ENCODE measurements at places on chromosomes 4 and X.

GRCh38 chr4:177371461-177371860 lies 61.8 kb downstream of the NEIL3 start:
- no peak for DNase-seq

- no peak for DNase-seq
These were observed 225.8 kb upstream of the SPRY1 start for GRCh38 chr4:123170843-123171242.

DNA sequence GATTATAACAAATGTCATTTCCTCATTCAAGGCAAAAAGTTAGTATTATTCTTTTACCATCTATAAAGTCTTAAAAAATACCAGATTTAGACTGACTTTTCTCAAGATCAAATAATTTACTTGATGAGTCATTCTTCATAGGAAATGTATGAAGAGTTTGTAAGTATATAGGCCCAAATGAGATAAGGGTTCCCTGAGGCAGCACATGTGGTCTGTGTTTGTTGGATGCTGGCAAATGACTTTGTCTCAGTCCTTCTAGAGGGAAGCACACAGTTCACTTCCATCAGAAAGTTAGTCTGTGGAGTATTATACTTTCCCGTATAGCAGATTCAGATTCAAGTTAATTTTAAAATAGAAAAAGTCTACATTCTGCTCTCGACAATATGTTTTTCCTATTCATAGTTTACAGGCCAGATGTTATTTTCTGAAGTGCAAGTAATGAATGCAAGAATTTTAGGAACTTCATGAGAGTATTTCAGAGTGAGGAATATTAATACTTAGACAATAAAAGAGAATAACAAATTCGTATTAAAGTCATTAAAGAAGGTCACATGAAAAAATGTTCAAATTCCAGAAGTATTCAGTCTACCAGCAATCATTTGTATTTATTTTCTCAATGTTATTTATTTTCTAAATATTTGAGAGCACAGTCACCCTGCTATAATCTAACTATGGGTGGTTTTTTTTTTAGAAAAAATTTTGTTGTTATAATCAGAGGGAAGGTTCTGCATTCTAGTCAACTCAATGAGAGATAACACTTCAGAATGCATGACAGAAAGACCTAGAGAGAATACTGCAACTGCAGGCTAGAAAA lies 601.8 kb upstream of the ZFP42 start:
- no peak for DNase-seq

- DNase-seq, result no peak
These were observed 42.4 kb downstream of the ATOH1 start for GRCh38 chr4:93870876-93871458.

DNA sequence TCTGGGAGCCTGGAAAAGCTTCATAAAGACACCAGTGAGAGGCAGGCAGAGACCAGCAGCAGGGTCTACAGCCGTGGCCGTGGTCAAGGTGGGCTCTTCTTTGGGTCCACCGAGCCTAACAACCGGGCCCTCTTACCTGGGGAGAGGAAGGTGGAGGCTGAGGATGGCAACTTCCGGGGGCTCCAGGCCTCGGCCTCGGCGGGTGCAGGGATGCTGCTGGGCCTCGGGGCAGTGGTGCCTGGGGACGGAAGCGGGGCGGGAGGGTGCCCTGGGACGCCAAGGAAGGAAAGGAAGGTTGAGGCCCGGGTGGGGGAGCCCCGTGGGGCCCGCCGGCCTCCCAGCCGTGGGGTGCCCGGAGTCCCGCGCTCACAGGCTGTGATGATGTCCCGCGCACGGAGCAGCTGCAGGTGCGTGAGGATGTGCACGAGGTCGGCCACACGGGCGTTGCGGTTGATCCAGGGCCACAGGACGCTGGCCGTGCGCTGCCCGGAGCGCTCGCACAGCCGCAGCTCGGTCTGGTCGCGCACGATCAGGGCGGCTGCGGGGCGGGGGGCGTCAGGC lies 561 bp downstream of the IRAK1 start:
- no peak for DNase-seq

- no peak for DNase-seq
These were observed 96.8 kb downstream of the NSUN7 start for GRCh38 chr4:40846532-40846931.

GRCh38 chr4:6502147-6502546 lies 29.7 kb upstream of the PPP2R2C start:
- DNase-seq, result no peak

DNA sequence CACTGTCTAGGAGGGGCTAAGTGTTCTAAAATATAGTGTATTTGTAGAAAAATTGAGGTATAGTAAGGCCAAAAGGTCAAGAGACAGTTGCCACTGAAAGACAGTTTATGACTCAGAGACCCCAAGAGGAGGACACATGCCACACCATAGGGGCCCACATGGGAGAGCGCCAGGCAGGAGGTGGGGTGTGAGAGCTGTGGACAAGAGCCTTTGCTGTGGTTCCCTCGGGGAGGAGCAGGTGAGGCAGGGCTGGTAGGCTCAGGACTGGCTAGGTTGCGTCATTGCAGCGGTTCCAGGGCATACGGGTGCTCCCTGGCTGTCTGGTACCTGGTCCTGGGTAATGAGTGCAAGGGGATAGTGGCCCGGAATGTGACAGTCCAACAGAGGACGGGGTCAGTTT lies 37.6 kb downstream of the CCNQ start:
- DNase-seq, result no peak

- DNase-seq, result no peak
These were observed 24.4 kb upstream of the FAM47B start for GRCh38 chrX:34918091-34918736.

- DNase-seq, result no peak
These were observed 81.5 kb upstream of the F9 start for GRCh38 chrX:139448996-139449395.

DNA sequence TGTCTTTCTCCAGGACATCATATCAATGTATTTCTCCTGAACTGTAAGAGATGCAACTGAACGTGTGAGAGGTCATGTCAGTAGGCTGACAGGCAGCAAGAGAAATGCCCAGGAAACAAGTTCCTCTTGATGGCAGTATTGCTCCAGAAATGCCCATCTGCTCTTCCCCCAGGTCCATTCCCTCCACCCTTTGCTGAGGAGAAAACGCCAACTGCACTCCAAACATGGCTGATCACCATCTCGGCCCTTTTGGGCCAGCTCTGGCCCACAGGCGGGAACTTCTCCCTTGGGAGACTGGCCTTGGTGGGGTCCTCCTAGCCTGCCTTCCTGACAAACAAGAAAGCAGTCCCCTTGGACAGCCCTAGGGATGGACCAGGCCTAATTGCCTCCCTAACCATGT lies 276.5 kb upstream of the AGTR2 start:
- DNase-seq, result peak; percentile 92

DNA sequence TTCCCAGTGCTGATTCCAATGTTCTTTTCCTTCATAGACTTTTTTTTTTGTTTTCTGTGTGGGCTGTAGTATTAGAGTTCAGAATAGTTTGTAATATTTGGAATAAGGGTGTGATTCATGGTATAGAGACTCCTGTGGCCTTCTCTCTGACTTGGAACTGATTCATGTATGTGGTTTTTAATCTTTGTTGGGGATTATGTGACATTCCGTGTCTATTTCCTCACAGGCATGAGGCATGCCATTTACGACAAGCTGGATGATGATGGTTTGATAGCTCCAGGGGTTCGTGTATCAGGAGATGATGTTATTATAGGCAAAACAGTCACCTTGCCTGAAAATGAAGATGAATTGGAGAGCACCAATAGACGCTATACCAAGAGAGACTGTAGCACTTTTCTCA lies 44.4 kb downstream of the POLR2B start:
- no peak for DNase-seq

- no peak for DNase-seq
These were observed 23.4 kb downstream of the OTUD4 start for GRCh38 chr4:145156986-145157385.

DNA sequence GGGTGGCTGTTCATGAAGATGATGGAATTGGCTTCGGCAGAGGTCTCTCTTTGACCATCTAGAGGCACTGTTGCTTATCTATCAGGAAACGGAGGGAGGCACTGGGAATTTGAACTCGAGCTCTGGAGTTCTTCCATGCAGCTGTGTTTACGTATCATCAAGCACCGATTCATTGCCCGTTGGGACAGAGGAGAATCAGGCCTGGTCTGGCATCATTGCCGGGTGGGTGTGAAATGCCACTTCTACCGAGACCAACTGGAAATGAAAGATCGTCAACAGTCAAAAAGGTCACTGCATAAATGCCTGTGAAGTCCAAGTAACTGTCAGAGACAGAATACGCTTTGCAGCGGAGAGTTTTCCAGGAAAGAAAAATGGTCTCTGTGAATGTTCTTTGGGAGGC lies 166.9 kb downstream of the ASMT start:
- no peak for DNase-seq

DNA sequence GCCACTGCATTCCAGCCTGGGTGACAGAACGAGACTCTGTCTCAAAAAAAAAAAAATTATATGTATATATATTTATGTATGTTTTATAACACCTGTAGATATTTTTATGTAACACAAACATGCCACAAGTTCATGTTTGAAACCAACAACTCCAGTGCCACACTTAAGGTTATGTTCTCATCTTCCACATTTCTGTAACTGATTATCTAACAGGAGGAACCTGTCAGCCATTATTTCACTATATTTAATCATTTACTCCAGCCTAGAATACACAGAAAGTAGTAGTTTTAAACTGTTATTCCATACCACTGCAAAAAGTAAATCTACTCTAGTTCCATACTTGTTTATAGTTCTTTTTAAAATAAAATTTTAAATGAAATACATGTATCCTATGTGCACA lies 32.3 kb downstream of the MCUB start:
- DNase-seq, result no peak

- DNase-seq, result no peak
These were observed 5.3 kb upstream of the CFP start for GRCh38 chrX:47634871-47635575.

DNA sequence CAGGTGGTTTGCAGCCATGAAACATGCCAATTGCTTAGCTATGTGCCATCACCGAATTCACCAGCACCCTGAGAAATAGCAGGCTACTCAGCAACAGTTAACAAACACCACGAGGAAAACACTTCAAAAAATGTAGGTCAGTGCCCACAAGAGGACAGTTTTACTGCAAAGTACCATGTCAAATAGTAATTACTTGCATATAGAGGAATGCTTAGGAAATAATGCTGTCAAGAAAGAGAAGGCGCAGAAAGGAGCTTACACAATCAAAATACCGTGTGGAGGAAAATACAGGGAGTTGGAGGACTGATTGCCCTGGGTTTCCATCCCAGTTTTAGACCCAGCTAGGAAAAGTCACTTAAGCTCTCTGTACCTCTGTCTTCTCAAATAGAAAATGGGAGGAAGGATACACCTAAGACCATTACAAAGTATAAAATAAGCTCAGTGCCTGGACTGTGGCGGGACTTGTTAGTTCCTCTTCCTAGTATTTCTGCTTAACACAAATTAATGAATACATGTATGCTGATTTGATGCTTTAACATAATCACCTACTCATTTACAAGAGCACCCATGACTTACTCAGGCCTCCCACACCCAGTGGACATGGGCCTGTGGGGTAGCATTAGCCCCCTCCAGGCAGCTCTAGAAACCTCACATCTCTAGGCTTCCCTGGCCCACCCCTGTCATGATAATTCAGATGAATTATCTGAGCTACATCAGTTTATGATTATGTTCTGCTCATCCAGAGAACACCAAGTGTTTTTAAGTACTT lies 44.5 kb upstream of the IL21 start:
- no peak for DNase-seq

DNA sequence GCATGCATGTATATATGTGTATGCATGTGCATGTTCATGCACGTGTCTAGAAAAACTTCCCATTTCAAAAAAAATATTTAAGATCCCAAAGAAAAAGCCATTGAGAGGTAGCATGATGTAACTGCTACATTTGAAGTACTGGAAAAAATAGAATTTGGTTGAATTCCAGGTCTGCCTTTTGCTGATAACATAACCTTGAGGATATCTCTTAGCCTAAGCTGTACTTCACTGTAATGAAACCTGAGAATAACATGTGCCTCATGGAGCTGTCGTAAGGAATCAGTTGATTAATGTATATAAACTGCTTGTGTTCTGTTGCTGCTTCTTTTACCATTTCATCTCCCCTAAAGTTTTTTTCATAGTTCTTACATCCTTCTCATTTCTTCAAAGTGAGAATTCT lies 351.8 kb downstream of the GRIA2 start:
- DNase-seq, result no peak

DNA sequence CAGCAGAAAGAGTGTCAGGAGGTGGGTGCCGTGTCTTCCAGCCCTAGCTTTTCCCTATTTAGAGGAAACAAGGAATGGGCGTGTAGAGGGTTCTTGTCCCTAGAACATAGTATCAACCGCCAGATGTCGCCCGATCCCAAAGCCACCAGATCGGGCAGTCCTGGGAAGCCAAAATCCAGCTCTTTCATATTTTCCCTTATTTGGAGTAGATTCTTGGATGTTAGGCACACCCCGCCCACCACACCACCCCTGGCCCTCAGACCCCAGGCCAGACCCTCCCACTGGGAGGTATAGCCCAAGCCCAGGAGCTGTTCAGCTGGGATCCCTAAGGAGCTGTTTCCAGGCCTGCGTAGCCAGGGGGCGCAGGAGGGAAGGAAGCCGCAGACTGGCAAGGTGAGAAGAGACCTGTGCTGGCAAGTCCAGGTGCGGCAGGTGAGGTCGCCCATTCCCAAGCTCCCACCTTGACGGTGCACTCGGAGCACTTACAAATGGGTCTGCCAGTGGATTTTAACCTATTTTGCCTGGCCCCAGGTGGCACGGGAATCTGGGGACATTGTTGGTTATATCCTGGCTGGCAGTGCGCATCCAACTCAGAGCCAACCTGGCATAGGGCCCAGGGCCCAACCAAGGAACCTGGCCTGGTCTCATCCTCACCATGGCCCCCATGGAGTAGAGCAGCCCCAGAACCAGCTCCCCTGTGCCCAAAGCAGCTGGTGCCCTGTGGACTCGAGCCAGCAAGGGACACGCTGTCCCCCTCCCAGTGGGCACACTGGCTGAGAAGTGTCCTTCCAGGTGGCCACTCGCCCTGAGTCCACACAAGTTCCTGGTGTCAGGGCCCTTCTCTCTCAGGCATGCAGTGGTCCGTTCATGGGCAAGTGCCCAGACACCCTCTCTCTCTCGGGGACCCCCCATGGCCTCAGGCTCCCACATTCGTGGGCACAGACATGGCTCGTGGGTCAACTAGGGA lies 811 bp downstream of the FLNA start:
- DNase-seq, result peak; percentile 45

DNA sequence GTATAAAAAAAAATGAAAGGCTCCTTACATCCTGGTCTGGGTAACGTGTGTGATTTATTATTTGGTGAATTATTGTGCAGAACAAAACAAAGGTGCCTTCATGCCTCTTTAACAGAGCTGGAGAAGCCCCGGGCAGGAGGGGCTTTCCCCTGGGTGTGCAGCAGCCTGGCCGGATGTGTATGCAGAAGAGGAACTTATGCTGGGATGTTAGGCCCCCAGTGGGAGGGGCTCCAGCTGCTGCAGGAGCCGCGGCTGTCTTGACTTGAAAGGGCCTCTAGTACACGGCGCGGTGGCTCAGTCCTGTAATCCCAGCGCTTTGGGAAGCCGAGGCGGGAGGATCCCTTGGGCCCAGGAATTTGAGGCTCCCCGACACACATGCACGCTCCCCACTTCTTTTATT lies 16.0 kb downstream of the CCNQ start:
- peak; percentile 49 for DNase-seq

Measured in NCI-H2227 treated with DMSO at 0.1 percent for 48 hours (cell line).